ENCODE measurements at places on chromosomes 6 and 20.

- no peak for DNase-seq
Observed at GRCh38 chr6:41438746-41439145, 103.3 kb downstream of the NCR2 start.

DNA sequence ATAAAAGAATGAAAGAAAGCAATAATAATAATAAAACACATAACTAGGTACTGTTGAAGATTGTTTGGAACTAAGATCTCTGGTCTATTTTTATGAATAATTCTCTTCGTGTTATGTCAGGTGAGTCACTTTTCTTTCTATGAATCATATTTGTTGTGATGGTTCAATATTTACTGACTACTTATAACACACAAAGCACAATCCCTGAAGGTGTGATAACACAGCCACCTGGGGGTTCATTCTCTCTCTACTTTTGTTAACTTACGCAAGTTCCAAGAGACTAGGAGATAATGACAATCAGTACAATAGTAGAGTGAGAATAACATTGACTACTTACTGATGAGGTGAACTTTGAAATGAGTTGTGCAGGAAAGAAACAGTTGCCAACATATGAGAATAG is 149.9 kb downstream of the IBTK start:
- no peak for DNase-seq

GRCh38 chr20:2349801-2350200 is 30.9 kb upstream of the TGM6 start:
- no peak for DNase-seq

- DNase-seq: no peak
Observed at GRCh38 chr6:157649311-157650260, 173.5 kb upstream of the SNX9 start.

GRCh38 chr6:167824591-167825331 is 1.9 kb upstream of the AFDN start:
- DNase-seq: no peak

GRCh38 chr20:7772371-7772770 is 167.9 kb downstream of the HAO1 start:
- DNase-seq: no peak

GRCh38 chr6:40543776-40544175 is 43.4 kb downstream of the LRFN2 start:
- DNase-seq: no peak

DNA sequence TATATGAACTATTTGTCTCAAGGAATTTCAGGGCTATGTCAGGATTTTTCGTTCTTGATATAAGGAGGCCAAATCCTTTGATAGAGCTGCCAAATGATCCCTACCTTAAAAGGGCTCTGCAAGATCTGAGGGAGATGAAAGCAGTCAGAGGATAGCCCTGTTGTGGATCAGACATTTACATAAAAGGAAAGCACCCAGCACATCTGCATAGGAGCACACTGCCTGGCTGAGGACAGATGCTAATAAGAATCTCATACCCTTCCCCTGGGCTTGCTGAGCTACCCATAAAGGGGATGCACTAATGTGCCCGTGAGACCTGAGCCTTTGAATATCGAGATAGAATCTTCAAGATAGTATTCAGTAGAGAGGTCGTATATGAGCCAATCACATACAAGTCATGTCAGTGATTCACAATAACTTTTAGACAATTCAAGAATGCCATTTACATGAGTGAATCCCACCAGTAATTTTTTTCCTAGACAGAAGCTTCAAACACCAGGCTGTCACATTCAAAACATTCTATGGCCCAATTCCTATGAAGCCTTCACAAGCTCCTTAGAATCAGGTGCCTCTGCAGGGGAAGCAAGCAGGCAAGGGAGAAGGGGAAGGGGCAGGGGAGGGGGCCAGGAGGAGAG is 71.1 kb downstream of the STMND1 start:
- DNase-seq: no peak
